ENCODE measurements at places on chromosomes 2 and 18.
A peak's percentile ranks its signal among the peaks of the same experiment; 100 is the strongest.

- DNase-seq = no peak
These were observed 106.5 kb downstream of the APOB start for GRCh38 chr2:20937353-20937752.

DNA sequence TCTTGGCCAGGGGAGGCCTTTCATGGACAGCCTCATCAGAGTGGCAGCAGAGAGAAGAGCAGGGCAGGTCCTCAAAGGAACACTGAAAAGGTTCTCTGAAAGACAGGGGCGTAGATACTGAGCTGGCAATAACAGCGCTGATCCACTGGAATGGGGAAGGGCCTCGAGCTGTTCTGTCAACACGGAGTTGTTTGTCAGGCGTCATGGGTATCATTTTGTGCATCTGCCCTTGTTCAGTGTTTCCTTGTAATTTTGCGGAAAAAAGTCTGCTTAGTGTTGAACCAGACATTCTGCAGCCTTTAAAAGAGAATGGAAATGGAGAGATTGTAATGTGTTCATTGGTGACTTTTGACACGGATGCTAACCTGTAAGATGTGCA is 21.5 kb downstream of the AGAP1 start:
- DNase-seq = no peak

DNA sequence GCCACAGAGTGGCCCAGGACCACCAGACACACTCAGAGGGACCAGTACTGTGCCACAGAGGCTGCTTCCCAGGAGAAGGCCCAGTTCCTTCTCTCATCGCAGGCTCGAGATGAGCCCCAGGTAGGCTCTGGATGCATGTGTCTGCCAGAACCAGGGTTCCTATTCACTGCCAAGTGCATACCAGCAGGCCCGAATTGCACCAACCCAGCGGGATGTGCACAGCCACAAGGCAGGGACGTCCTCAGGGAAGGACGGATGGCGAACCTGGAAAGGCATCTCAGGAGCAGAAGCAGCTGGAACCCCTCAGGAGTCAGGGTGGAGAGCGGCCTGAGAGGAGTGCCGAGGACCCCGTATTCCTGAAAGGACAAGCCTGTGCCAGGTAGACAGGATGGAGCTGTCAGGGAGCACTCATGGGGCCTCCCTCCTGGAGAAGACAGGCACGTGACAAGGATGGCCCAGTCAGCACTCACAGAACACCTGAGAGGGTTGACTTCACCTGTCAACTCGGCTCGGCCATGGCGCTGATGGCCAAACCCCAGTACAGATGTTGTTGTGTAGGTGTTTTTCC is 73.7 kb downstream of the PTGR3 start:
- DNase-seq = no peak

DNA sequence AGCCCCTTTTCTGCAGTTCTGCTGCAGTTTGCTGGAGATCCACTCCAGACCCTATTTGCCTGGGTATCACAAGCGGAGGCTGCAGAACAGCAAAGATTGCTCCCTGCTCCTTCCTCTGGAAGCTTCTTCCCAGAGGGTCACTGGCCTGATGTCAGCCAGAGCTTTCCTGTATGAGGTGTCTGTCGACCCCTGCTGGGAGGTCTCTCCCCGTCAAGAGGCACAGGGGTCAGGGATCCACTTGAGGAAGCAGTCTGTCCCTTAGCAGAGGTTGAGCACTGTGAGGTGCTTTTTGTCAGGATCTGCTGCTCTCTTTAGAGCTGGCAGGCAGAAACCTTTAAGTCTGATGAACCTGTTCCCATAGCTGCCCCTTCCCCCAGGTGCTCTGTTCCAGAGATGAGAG is 42.0 kb upstream of the MYL1 start:
- no peak for DNase-seq

GRCh38 chr2:70255637-70256314 is 2.2 kb upstream of the PCYOX1 start:
- no peak for DNase-seq

DNA sequence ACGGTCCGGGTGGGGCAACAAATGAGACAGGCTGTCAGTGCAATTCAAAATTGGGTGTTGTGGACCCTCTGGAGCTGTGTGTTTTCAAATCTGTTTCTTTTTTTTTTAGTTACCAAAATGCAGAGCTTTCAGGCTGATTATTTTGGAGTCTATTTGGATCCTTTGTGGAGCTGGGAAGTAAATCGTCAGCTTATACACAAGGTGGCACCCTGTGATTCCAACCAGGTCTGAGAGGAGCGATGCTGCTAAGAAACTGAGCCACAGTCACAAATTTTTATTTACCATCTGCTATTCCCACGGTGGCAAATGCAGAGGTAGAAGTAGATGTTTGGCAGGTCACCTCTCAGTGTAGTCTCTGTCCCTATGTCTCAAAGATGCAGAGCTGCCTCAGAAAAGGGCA is 3.8 kb upstream of the EPC2 start:
- no peak for DNase-seq

DNA sequence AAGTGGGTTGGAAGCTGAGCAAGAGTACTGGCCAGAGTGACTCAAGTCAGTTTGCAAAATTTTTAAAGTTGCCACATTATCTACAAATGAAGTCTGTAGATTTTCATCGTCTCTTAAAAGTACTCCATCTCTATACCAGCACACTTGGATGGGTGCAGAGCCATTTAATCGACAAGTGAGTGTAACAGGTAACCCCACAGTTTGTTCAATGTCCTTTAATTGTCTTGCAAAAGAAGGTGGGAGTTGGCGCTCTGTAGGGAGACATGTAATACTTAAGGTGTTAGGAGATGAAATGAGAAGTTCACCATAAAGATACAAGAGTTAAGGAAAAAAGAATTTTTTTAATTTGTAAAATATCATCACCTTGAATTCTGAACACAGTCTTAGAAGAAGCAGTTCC is 84.9 kb downstream of the TTN start:
- DNase-seq = no peak

DNA sequence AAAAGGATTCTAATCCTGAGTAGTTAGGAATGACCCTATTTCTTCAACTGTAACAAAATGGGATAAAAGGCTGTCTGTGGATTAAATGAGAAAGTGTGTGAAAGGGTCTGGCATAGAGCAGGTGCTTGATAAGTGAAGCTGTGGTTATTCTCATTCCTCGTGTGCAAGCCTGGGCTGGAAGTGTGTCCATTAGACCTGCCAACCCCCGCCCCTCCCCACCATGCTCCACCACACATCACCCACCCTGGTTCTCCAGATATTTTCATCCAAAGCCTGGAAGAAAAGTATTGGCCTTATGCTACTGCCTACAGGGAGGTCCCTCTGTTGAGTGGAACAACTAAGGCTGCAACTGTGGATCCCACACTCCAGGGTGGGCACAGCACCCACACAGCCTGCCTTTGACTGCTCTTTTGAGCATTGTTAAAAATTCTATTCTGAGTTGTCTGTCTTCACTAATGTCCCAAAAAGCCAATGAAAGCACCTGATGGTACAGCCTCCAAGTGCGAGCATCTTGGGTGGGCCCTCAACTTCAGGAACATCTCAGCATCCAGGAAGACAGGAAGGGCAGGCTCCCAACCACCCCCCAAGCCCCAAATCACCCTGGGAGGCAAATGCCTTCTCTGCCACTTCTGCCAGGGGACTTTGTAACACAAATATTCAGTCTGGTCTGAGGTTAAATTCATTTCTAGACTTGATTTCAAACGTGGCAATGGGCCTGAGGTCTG is 102.8 kb upstream of the PPP1CB start:
- no peak for DNase-seq

DNA sequence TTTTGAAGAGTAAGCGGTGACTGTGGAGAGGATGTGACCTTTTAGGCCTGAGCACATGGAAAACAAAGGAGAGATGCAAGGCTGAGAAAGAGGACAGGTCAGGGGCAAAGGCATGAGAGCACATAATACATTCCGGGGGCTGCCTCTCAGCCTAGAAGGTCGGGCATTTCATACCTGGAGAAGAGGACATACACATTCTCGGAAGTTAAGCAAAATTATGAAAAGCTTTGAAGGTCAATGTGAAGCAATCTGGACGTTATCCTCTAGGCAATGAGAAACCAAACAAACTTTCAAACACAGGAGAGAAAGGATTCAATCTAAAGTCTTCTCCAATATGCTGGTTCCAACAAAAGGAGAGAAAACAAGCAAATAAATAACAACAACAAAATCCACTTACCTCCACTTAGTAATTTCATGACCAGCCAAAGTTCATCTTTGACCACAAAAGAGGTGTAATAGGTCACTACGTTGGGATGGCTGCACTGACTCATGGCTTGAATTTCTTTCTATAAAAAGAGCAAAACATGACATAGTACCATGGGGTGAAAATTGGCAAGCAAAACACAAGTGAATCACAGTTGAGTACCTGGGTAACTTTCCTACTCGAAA is 80.4 kb downstream of the STK39 start:
- no peak for DNase-seq

DNA sequence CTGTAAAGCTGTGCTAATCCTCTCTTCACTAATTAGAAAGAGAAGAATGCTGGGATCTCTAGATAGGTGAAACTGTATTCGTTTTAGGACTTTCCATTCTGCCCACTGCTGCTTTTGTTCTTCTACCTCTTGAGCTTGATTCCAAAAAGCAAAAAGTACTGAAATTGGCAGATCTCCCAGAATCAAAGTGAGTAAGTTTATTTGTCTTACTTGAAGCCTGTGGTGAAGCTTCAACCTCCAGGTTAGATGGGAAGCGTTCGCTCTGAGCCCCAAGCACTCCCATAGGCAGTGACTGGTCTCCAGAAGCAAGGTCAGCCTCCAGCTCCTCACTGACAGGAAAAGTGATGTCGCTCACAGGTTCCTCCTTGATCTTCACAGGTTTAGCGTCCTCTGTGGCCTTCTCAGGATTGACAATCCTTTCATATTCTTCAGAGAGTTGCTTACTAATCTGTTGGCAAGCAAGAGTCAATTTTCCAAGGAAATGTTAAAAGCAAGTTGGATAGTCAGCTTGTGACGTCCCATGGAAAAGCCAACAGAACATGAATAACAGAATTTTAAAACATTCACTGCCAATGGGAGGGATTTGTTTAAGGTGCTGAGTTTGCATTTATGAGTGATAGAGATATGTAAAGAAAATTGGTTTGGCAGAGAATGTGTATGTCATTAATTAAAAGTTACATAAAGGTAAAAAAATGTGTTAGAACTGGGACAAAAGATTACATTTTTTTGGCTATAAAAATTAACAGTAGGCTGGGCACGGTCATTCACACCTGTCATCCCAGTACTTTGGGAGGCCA is 8.1 kb downstream of the SUPT7L start:
- no peak for DNase-seq

DNA sequence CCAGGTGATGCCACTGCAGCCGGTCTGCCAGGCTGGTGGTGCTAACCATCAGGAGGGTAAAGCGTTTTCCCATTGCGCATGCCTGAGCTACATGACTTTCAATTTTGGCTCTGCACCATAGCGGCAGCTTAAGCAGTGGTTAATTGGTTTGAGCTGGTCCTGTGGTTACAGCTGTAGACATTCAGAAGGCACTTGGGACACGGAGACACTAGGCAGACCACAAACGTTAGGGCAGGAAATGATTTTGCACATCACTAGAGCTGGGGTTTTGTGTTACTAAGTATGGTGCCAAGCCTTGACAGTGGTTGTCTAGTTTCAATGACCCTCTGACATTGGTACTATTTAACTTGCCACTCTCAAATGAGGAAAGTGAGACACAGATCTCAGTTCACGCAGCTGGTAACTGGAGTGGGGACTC is 28.9 kb upstream of the CNOT11 start:
- no peak for DNase-seq

- peak; percentile 18 for DNase-seq
These were observed 59.5 kb upstream of the SP3 start for GRCh38 chr2:174024524-174025270.

DNA sequence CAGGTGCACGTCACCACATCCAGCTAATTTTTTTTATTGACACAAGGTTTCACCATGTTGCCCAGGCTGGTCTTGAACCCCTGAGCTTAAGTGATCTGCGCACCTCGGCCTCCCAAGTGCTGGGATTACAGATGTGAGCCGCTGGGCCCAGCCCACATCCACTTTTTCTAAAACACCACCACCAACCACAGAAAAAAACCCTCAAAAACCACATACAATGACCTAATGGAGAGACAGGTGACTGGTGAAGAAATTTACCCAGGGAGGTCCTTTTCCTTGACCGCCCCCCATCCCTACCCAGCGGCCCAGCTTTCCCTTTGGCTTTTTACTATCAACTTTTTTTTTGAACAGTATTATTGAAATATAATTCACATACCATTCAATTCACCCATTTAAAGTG is 47.9 kb downstream of the CACNB4 start:
- DNase-seq = no peak

DNA sequence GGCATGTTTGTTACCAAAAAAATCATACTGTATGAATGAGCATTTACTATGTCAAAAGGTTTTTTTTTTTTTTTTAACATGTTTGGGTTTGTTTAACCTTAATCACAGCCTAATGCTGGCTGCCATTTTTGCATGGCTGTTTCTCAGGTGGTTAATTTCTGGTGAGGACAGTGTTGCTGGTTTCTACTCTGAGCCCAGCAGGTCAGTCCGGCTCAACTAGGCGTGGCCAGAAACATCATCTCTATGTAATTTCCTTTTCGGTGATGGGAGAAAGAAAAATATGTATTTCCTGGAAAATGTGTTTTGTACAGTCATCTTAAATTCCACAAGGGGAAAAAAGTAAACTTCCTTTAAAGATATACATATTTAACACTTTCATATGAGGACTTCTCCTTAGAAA is 24.9 kb upstream of the BZW1 start:
- no peak for DNase-seq

DNA sequence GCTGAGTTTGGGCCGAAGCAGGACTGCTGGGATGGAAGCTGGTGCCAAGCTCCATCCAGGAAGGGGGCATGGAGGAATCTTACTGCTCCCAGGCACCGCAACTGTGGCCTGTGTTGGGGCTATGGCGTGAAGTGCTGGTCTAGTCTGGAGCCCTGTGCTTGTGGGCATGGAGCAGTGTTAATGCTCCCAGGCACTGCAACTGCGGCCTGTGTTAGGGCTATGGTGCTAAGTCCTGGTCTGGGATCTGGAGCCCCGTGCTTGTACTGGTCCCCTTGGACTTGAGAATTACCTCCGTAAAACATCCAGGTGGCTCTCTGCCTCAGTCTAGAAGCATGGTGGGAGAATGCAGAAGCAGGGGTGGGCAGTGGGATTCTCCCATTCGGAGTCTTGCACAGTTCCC is 1379.4 kb upstream of the ACVR2A start:
- DNase-seq = no peak

GRCh38 chr2:218341381-218341780 is 15.3 kb upstream of the CATIP start:
- DNase-seq = no peak

DNA sequence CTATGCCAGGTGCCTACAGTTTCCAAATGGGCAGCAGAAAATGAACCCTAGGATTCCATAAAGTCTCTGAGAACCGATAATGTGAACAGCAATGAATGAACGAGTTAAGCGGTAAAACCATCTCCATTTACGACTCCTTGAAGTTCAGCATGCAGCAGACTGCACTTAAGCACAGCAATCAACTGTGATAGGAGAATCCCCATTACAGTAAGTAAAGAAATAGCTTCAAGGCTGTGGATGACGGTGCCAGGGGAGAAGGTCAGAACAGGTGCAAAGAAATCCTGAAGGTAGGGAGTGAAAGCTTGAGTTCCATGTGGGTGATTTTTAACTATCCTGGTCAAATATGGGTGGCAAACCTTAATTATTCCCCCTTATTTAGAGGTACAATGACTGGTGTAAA is 444.4 kb downstream of the NCKAP5 start:
- no peak for DNase-seq
